ENCODE measurements at places on chromosomes 12 and 14.

DNA sequence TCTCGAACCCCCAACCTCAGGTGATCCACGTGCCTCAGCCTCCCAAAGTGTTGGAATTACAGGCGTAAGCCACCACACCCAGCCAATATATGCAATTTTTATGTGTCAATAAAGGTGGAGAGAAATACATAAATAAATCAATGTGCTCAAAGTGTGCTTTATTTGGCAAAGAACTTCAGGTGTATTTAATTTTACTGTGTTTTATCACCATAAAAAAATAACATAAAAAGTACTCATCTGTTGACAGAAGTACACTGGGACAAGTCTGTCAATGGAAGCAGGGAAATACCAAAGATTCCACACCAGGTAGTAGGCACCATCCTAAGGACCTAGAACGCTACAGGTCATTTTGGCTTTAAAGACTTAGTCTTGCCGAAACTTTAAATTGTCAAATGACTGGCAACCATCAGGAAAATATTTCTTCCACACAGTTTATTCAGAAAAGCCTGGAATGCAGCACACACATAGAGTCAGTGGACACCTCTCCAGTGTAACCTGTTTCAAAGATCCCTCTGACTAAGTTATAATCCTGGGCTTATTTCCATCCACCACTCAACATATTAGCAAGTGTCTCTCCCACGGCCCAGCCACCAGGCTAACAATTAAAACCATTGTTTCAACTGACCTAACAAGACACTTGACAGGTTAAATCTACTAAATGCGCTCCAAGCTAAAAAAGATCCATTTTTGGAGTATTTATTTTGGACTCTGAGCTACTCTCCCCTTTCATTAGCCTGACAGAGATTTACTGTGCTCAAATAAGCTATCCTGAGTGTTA, 4.2 kb downstream of the ERO1A start:
- DNase-seq, result no peak

DNA sequence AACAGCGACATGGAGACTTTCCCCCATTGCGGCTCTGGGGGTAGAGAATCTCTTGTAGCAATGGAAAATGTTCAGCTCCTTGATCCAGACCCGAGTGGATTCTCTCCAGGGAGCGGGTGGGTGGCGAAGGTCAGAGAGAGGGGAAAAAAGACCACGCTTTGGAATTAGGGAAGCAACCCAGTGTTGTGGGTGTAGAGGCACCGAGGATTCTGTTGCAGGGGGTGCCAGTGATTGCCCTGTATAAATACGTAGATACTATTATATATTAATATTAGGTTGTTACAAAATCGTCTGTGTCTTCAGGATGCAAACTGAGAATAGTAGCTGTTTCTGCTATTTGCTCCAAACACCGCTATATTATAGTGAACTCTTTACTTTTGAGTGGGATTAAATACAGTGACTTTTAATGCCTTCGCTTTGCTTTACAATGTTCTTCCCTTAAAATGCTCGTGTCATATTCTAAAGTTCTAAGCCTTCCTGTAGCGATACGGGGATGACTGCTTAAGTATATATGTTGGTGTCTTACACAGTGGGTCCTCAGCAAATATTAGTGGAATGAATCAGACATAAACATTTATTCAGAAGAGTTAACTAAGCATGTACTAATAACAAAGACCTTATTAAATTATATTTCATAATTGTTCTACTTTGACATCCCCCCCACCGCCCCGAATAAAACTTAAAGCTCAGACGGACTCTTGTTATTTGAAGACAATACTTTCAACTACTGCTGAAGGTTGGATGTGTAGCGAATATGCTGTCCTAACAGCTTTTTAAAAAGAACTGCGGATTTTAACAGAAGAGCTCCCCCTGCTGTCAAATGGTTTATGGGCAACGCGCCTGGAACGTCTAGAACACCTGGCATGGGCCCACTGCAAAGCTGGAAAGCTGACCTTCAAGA, 136.4 kb upstream of the KRAS start:
- DNase-seq, result peak; percentile 65

GRCh38 chr12:43935581-43935980, 99.7 kb downstream of the TMEM117 start:
- DNase-seq, result no peak

GRCh38 chr14:24198814-24199524, 3.7 kb upstream of the TM9SF1 start:
- DNase-seq, result no peak

- no peak for DNase-seq
Measured at GRCh38 chr12:22173177-22173576, 127.2 kb downstream of the CMAS start.

DNA sequence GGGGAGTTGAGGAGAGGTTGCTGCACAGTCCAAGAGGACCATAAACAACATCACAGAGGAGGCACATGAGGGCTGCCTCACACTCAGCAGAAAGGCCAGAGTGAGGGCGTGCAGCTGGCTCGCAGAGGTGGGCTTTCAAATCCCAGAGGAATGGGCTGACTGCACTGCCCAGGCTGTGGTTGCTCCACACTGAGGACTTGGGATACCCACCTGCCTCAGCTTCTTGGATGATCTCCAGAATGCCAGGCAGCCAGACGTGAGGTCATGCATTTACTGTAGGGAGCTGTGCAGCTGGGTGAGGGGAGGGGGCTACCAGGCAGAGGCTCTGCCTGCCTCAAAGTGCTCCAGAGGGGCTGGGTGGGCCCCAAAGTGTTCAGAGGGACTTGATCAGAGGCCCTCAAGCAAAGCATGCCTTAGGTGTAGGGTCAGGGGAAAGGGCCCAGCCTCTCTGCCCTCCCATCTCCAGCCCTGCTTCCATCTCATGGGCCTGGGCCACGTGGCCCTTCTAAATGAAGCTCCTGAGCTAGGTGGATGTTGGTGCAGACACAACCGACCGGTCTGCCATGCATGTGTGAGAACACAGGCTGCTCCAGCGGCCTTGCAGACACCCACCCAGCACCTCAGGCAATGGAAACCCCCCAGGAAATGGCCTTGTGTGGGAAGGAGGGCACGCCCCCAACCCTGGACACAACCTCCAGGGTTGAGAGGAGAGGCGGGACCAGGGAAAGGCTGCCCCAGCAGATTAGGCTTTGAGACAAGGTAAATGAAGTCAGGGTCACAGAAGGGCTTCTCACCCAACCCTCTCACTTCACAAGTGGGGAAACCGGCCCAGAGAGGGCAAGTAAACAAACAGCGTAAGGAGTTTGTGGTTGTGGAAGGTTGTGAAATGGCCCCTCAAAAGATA, 90.8 kb downstream of the NTF3 start:
- DNase-seq, result no peak

DNA sequence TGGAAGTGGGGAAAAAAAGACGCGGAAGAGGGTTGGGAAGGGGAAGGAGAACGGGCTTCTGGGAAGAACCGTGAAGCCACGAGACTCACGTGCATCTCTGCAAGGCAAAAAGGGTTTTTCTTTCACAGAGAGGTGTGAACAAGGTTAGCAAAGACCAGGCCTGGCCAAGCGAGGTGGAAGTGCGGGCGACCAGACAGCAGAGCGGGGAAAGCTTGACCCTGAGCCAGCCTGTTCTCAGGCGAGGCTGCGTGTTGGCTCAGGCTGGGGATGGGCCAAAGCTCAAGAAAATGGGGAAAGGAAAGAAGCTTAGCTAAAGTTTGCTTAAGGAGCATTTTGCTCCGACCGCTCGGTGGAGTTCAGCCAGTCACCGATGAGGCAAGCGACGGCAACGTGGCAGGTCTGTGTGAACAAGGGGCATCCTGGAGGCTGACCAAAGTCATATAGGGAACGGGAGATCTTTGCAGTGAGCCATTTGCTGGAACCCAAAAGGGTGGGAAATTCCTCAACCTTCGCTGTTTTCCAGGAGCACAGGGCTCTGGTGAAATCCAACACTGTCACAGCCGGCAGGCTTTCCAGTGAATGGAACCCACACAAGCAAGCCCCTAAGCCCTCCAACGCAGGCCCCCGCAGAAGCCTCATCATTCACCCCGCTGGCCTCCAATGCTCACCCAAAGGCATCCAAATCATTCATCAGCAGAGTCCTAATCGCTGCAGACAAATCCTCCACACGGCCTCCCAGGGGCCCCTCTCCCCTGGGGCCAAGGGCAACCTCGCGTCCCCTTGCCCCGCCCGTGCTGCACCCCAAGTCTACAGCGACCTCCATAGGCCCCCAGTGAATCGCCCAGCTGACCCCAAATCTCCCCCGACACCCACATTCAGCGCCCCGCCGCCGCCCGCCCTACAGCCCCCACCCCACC, 754 bp downstream of the ZNF605 start:
- peak; percentile 20 for DNase-seq

- peak; percentile 6 for DNase-seq
Measured at GRCh38 chr14:43540948-43541347, 966.1 kb downstream of the FSCB start.

GRCh38 chr12:47736877-47737676, 11.8 kb upstream of the ENDOU start:
- DNase-seq, result no peak

- no peak for DNase-seq
Measured at GRCh38 chr12:92619730-92620684, 82.8 kb upstream of the PLEKHG7 start.

DNA sequence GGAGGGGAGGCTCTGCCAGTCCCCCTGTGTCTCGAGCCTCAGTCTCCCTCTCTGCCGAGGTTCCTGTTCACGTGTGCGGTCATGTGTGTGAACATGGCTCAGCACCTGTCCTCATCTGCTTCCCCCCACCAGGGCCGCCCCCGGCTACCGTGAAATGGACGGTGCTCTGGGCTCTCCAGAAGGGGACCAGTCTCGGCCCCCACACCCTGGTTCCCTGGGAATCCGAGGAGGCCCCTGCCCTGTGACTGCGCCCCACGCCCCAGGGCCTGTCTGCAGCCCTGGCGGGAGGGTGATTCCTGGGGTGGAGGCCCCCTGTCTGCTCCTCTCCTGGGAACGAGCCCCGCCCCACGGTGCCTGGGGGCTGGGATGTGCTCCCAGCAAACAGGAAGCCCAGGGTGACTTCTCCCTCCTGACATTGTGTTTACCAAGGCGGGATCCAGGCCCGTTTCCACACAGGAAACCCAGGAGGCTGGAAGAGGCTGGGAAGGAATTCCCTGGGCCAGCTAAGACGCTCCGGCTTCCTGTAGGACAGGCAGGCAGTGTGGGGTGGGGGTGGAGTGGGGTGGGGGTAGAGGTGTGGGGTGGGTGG, 46.6 kb downstream of the KIF26A start:
- no peak for DNase-seq

GRCh38 chr12:32303174-32303549, 96.2 kb upstream of the FGD4 start:
- DNase-seq, result no peak

GRCh38 chr14:80575763-80576162, 364.5 kb upstream of the DIO2 start:
- DNase-seq, result no peak

- no peak for DNase-seq
Measured at GRCh38 chr12:68305278-68305677, 26.9 kb downstream of the MDM1 start.

GRCh38 chr14:104596927-104597351, 7.6 kb downstream of the TMEM179 start:
- no peak for DNase-seq
